ENCODE measurements at places on chromosomes 12 and 14.

- no peak for DNase-seq
Observed at GRCh38 chr14:93185349-93185720, 218 bp downstream of the LYSET start.

DNA sequence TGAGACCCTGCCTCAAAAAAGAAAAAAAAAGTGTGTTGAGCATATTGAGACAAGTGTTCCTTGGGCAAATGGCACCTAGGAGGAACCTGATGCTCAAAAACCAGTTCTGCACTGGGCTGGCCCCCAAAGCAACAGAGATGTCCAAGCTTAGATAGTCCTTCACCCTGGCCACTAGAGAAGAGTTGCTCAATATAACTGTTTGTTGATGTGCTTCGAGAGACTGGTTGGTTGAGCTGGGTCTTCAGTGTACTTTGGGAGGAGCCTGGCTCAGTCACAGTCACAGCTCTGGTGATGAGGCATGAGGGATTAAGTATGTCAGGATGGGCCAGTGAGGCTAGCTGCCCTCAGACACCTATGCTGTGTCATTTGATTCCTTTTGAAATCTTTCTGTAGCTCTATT is 38.0 kb downstream of the SLC2A14 start:
- no peak for DNase-seq

GRCh38 chr12:103833095-103833775 is 7.8 kb downstream of the NT5DC3 start:
- DNase-seq, result no peak

GRCh38 chr12:117188961-117189724 is 1.1 kb downstream of the FBXO21 start:
- no peak for DNase-seq

- DNase-seq, result no peak
Observed at GRCh38 chr12:91618281-91618680, 435.7 kb upstream of the DCN start.

DNA sequence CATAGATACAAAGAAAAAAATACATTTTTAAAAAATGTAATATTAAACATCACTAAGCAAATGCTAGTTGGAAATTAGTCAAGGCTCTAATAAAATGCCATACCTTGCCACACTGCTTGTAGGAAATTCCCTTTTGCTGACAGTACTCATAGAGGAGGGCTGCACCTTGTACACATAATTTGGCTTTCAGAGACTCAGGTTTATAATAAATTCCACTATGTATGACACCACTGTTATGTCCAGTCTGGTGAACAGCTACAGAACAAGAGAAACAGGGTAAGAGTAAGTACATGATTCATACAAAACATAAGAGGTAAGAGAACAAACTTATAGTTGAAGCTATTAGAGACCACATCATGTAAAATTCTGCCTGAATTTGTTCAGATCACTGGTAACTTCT is 10.1 kb downstream of the L2HGDH start:
- DNase-seq, result no peak

GRCh38 chr12:1488908-1489381 is 105.4 kb downstream of the FBXL14 start:
- no peak for DNase-seq

DNA sequence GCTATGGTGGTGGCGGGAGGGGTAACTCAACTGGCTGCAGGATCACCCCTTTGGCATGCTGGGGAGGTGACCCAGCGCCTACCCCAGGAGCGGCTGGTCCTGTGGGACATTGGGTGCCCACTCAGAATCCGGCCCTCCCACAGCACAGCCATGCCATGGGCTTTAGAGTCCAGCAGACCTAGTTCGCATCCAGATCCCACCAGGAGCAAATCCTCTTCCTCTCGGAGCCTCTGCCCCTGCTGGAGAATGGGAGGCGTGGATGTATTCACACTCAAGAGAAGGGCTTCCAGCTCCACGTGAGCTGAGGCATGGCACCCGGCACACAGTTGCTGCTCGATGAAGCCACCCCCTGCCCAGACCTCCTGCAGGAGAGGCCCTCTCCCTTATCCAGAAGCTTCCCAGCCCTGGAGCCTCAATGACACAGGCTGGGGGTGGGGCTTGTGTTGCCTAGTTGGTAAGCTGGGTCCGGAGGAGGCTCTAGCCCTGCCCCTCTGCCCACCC is 17.7 kb downstream of the FAM222A start:
- no peak for DNase-seq

- DNase-seq, result no peak
Observed at GRCh38 chr14:74571901-74572725, 39.9 kb downstream of the LTBP2 start.

GRCh38 chr12:124684971-124685688 is 117.7 kb upstream of the NCOR2 start:
- DNase-seq, result no peak

DNA sequence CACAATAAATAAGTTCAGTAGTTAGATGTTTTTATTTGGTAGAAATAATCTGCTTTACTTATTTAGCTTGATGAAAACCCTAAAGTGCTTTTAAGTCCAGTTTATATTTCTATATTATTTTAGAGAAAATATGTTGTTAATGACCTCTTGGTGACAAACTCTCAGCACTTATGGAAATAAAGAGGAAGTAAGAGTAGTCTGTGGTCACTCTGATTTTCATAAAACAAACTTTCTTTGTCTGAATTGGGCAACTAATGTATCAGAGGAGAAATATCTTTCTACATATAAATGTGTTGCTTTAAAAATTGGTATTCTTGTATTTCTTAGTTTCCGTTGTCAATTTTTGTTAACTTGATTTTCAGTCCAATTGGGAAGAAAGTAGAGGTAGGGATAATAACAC is 878.9 kb upstream of the SEL1L start:
- no peak for DNase-seq

DNA sequence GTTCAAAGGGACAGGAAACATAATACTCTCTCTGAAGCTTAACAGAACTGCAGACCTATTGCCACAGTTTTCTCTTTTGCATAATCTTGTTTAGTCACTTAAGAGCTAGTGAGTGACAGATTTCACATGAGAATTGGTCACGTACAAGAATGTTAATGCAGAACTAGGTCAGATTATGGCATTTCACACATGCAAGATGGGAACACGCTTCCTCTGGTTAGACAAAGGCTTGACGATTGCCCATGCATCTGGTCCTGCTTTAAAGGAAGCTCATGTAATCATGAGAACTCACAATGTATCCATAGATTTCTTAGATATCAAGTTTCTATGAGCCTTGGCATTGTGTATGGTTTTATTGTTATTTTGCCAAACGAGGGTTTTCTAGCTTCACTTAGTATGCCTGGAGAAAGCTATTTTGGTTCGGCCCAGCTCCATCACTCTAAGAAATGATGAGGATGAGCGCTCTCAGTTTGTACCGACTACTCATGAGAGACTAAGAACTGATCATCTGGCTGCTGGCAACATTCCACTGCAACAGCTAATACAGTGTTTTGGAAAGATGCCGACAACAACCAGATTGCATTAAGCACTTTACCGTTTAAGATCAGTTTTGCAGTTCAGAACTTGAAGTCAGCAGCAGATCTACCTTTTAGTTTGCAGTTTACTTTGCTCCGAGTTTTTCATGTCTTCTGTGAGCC is 380.0 kb downstream of the DIO2 start:
- DNase-seq, result no peak

DNA sequence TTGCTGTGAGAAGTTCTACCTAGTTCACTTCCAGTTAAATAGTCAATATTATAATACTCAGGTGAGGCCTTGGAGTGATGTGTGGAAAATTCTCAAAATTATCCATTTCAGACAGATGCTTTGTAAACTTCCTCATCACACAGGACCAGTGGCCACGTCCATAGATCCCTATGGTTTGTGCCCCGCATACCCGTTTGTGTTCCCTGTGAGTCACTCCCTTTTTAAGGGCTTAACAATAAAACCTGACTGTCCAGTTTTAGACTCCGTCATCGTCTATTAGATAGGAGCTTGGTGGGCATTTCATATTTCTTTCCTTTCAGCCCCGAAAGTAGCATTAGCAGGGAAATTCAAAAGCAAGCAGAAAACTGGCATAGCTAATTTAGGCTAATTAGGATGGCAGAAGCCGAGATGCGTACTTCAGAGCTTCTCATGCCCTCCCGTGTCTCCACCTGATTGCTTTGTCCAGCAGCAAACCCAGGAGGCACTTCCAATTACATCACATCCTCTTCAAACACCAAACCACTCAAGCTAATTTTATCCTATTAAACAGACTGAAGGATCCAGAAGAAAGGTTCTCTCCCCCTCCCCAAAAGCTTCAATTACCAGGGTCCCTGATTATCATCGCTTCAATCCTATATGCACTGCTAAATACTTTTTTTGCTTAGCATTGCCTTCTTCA is 186.6 kb upstream of the OTX2 start:
- no peak for DNase-seq

DNA sequence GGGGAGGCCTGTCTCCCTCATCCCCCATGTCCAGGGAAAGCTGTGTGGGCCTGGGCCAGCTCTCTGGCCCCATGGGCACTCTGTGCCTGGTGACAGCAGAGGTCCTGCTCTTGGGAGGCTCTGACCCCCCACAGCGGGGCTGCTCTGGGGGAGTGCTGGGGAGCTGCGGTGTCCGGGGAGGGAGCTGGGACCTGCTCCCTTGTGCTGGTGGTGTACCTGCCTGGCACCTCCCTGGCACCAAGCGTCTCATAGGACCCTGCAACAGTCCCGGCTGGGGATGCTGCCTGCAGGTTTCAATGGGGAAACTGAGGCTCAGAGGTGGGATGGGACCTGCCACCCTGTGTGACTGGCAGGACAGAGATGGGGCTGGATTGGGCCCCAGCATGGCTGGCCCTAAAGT is 111.3 kb downstream of the KIF26A start:
- DNase-seq, result no peak

DNA sequence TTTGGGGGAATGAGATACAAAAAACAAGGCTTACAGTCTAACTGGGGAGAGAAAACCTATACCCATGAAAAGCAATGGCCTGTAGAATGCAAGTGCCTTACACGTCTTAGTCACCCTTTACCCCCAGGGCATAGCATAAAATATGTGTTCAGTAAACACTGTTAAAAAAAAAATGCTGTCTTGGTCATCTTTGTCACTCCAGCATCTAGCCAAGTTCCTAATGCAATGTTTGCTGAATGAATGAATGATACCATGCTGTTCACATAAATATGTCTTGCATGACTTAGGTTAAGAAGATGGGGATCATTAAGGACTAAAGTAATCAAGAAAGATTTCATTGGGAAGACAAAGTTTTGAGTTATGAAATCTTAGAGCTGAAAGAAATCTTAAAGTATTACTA is 38.5 kb downstream of the PPP2R5E start:
- DNase-seq, result no peak

- DNase-seq, result no peak
Observed at GRCh38 chr12:101642115-101643067, 47.6 kb downstream of the MYBPC1 start.

DNA sequence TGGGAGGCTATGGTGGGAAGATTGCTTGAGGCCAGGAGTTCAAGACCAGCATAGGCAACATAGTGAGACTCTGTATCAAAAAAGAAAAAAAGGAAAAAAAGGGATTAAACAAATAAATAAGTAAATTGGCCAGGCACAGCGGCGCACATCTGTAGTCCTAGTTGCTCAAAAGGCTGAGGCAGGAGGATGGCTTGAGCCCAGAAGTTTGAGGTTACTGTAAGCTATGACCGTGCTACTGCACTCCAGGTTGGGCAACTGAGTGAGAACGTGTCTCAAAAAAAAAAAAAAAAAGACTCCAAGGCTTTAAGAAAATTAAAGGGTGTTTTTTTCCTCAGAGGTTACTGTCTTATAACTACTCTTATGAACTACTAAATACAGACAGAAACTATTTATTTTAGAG is 11.7 kb downstream of the BEST3 start:
- DNase-seq, result no peak

- DNase-seq, result no peak
Observed at GRCh38 chr14:22915886-22916521, 2.9 kb downstream of the RBM23 start.

DNA sequence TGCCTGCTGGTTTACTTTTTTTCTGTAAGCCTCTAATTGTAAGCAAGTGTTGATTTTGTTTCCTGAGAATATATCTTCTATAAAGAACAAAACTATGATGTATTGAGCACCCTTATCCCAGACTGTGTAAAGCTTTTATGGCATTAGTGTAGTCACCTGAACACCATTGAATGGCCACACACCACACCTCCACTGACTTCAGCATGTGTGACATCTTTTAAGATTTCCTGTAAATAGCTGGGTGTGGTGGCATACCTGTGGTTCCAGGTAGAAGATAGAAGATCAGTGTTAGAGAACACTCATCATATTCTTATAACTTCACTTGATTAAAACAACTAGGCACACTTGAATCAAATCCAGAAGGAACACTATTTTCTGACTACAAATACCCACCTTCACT is 51.3 kb downstream of the WBP11 start:
- DNase-seq, result no peak

GRCh38 chr12:82688596-82688995 is 1.9 kb downstream of the TMTC2 start:
- no peak for DNase-seq

- DNase-seq, result no peak
Observed at GRCh38 chr12:3164454-3165077, 87.4 kb downstream of the TSPAN9 start.

- no peak for DNase-seq
Observed at GRCh38 chr12:116090516-116090915, 187.0 kb downstream of the MED13L start.

DNA sequence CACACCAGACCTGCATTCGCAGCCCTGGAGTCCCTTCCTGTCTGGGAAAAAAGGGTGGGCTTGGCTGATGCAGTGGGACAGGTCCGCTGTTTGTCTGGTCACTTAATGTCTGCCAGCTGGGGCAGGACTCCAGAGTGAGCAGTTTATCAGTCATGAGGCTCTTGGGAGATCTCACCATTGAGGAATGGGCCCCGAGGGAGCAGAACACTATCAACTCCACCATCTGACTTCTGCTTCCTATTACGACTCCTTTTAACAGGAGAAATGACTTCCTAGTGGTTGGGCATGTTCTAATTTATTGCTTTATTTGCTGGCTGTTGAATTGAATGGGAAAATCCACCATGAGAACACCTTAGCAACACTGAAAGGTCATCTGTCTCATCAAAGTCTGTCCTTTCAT is 182.5 kb upstream of the RASSF8 start:
- no peak for DNase-seq

GRCh38 chr14:81311778-81312177 is 88.3 kb downstream of the STON2 start:
- DNase-seq, result no peak
